CD4-positive, alpha-beta T cell treated with Interferon alpha-2 for 1 hour (primary cell): ENCODE measurements at places on chromosomes 13 and 19.

- no peak for DNase-seq
Observed at GRCh38 chr13:22594041-22594440, 586.7 kb upstream of the SGCG start.

- DNase-seq = no peak
Observed at GRCh38 chr19:29056535-29056934, 156.4 kb downstream of the UQCRFS1 start.

DNA sequence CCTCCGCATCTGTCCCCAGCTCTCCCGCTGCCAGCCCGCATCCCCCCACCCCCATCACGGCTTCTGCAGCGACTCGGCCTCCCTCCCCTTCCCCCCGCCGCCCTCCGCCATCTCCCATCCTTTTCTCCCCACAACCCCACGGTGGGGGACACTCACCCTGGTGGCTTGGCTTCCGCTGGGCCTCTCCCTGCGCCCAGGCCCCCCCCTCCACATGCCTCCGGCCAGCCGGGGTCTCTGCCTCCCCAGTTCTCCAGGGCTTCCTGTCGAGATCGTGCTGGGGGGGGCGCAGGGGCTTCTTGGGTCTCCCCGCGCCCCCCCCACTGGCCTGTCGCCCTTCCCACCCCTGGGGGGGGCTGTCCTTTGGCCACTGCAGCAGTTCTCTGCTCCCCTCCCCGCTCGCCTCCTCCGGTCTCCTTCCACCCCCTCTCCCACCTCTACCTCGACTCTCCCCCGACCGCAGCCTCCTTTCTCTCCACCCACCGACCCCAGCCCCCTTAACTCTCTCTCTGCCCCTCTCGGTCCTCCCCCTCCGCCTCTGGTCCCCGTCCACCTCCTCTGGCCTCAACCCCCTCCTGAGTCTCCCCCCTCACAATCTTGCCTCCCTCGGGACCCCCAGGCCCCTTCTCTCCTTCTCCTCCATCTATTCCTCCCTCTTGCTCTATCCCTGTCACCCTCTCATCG, 17.1 kb downstream of the LRRC4B start:
- DNase-seq = no peak

DNA sequence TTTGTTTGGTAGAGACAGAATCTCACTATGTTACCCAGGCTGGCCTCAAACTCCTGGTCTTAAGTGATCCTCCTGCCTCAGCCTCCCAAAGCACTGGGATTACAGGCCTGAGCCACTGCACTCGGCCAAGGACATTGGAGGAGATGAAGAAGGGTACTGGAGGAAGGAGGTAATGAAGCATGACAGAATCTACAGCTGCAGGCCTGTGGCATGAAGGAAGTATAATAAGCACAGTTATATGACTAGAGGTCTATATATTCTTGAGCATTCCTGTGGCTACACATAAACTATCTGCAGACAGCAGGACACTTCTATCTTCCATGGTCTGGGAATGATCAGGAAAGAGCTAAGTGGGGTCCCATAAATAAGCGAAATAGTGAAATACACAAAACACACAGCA, 18.2 kb downstream of the ZNF565 start:
- no peak for DNase-seq

GRCh38 chr13:97249093-97249795, 27.1 kb downstream of the MBNL2 start:
- no peak for DNase-seq
